ENCODE measurements at places on chromosomes 6 and 20.

- no peak for DNase-seq
These were observed 82.7 kb downstream of the FARS2 start for GRCh38 chr6:5343998-5344397.

DNA sequence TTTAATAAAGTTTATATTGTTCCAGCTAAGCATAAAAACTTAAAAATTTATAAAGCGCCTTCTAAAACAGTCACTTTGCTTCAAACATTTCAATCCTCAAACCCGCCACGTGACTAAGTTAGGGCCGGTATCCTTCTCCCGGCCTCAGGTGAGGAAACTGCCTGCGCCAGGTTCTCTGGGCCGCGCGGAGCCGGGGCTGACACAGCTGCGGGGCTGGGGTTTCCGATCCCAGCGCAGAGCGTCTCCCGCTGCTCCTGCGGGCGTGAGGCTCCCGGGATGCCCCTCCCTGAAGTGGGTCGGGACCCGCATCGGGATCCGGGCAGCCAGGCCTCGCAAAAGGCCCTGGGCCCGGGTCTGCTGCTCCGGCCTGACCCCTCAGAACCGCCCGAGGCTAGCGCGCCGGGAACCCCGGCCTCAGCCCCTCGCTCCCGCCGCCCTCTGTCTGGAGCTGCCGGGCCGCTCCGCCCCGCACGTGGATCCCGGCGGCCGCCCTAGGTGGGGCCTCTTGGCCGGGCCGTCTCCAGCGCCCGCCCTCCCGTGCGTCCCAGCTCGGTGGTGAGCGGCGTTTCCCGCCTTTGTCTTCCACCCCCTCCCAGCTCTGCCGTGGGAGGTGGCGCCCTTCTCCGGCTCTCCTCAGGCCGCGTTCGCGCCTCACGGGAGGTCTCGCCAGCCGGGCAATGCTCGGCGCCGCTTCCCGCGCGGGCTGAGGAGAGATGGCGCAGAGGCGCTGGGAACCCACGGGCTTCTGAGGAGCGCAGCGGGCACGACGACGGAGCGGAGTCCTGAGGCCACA lies 267.9 kb downstream of the DLL1 start:
- no peak for DNase-seq

- no peak for DNase-seq
These were observed 262.7 kb upstream of the BMP2 start for GRCh38 chr20:6504826-6505225.

DNA sequence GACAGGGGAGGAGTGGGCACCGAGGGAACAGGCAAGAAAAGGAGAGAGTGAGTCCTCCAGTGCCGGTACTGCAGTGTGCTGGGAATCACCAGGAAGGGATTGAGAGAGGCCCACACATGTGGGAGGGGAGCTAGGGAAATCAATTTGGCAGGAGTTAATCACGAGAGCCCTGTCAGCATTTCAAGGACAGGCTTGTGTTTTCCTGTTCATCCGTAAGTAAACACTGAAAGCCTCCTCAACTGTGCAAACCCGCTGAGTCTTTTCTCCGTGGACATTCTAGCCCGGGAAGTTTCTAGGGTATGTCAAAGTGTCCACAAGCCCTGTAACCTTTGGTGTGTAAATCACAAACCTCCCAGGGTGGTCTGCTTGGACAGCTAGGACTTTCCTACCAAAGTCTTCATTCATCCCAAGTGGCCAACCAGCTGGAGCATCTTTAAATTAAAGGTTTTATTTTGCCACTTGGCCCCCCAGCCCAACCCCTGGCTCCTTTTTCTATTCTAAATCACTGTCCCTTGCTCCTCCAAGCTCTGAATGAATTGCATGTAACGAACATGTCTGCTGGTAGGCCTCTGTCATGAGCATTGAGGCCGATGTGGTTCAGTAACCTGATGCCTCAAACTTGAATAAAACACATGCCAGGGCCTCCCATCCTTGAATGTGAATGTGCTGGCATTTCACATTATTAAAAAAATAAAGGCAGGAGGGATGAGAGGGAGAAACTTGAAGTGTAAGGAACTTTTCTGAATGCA lies 149.1 kb downstream of the ZNF217 start:
- DNase-seq, result no peak

DNA sequence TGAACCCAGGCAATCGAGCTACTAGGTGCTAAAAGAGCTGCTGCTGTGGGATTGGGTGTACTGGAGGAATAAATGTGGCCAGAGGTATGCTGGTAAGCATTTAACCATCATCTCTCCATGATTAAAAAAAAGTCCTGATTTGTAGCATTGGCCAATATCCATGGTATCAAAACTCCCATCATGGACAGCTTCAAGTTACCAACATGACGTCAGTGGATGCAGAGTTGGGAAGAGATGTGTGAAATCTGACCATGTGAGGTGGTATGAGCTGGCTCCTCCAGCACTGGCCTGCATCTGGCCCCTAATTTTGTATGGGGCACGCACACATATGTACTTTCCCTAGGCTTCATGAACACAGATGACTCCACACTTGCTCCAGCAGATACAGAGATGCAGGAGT lies 11.7 kb downstream of the BPIFB4 start:
- DNase-seq, result no peak

GRCh38 chr6:56357616-56358373 lies 110.4 kb upstream of the COL21A1 start:
- DNase-seq, result no peak

DNA sequence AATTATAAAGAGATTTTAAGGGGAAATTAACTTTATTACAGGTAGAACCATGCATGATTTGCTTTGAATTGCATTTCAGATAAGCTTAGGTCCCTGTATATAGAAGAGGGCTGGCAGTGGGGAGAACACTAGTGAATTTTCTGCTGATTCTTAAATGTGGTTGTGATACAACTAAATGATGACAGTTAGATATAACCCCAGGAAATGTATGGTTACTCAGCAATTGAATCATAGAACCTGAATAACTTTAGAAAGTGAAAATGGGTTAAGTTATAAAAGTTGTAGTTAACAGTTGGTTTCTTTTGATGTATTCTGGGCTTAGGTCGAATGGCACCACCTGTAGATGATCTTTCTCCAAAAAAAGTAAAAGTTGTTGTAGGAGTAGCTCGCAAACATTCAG lies 70.1 kb downstream of the PHF3 start:
- DNase-seq, result no peak

- DNase-seq, result no peak
These were observed 251.5 kb downstream of the HIVEP2 start for GRCh38 chr6:142693441-142693840.

GRCh38 chr6:63868351-63868750 lies 232.7 kb downstream of the PHF3 start:
- no peak for DNase-seq

GRCh38 chr20:9141070-9141469 lies 72.2 kb downstream of the PLCB4 start:
- no peak for DNase-seq

- no peak for DNase-seq
These were observed 360.4 kb downstream of the ZFAND3 start for GRCh38 chr6:38179794-38180430.

DNA sequence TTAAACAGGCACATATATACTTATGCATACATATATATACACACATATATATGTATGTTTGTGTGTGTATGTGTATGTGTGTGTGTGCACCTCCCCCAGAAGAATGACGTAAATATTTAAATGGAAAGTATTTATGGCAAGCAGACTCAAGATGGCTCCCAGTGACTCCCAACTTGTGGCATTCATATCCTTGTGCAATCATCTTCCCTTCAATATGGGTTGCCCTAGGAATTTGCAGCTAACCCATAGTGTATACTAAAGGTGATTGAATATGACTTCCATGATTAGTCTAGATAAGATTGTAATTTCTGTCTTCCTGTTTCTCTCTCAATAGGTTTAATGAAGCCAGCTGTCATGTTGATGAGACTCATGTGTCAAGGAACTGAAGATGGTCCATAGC lies 127.6 kb downstream of the TRDN start:
- no peak for DNase-seq

DNA sequence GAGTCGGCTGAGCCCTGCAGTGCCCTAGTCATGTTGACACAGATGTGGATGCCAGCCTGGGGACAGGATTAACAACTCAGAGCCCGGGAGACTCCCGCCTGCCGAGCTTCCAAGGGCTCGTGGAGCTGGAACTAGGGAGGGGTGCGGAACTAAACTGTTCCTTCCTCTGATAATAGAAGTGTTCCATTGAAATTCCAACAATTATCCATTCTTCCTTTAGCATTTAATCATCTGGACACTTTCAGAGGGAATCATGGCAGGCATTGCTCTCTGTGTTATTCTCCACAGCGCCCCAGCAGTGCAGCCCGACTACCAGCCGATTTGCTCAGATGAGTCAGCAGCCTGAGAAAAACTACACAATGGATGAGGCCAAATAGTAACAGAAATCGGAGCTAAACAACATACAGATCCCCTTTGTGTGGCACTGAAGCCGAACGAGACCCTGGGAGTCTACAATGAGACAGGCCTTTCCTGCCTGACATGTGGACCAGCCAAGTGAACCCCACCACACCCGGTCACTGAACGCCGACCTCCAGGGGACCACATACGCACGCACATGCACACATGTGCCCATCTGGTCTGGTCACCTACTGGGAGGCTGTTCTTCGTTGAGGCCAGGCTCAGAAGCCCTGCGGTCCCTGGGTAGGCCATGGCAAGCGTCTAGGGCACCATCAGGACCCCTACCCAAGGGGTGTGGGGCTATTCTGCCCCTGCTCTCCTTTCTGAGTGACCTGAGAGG lies 238.4 kb upstream of the AFDN start:
- DNase-seq, result no peak

- no peak for DNase-seq
These were observed 46.5 kb upstream of the FRMD1 start for GRCh38 chr6:168125429-168126001.

- DNase-seq, result no peak
These were observed 8.7 kb downstream of the BFSP1 start for GRCh38 chr20:17522528-17522927.

DNA sequence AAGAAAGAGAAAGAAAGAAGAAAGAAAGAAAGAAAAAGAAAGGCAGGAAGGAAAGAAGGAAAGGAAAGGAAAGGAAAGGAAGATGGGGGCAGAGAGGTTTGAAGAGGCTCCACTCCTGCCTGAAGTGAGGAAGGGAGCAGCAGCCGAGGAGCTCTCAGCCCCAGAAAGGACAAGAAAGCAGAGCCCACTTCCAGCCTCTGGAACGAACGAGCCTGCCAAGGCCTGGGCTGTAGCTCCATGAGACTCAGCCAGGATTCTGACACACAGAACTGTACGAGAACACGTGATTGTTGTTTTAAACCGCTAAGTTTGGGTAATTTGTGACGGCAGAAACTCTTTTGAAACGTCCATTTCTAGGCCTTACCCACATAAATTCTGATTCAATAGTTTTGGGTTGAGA lies 69.5 kb downstream of the TTLL2 start:
- no peak for DNase-seq

DNA sequence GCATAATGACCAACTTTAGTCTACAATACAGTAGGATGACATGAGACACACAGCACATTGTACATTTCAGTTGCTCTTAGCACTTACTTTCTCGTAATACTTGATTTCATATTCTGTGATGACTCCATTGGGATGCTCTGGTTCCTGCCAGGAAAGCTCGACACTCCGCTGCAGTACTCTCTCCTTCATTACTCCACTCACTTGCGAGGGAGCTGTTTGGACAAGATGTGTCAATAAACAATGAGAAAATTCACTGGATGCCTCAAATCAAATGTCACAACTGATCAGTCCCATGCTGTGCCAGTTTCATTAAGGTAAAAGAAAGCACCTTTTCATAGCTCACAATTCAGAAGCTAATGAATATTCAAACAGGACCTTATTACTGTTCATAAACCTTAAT lies 147.1 kb downstream of the EPHA7 start:
- DNase-seq, result no peak

DNA sequence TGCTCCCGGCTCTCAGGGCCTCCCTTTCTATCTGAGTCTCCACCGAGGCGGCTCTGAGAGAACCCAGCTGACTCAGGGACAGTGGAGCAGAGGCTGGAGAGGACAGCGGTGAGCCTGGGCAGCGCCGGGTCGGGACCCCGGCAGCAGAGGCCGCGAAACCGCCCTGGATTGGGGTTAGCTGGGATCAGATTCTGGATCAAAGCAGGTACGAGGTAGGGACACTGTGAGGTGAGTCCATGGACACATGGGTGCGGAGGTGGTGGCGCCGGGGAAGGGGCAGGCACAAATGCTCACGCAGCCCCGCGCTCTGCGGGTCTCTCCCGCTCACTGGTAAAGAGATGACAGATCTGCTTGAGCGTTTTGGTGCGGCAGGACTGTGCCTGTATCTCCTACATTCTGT lies 146.4 kb upstream of the GGTLC1 start:
- no peak for DNase-seq

- DNase-seq, result no peak
These were observed 355.5 kb downstream of the PRKN start for GRCh38 chr6:162372106-162372505.

DNA sequence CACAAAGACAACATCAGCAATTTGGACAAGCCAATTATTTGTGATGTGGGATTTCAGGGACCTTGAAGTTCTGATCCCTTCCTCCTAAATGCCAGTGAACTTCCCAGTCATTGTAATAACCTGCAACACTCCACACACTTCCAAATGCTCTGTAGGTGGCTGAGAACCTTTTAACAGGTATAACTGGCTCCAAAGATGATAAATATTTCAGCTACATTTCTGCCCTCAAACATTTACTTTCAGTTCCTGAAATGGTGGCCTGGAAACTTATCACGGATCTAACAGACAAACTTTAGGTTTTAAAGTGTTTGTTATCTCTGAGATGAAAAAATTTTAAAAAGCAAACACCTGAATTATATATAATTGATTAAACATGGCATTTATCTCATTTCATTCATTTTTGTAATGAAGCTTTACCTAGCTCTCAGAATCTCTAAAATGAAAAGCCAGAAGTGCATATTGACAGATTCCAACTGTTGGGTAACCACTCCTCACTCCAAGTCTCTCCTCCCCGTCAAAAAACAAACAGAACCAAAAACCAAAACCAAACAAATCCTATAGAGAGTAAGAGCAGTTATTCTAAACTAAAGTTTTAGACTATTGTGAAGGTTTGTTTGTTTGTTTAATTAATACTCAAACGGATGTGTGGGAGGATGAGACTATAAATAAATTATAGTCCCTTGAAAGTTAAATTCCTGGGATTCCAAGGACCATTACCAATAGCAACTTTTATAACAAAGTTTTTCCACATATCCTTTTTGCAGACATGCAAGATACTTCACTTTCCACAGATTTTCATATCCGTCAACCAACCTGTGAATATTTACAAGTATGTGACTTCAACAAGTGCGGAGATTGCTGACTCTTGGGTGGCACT lies 12.4 kb upstream of the KIAA0408 start:
- no peak for DNase-seq

DNA sequence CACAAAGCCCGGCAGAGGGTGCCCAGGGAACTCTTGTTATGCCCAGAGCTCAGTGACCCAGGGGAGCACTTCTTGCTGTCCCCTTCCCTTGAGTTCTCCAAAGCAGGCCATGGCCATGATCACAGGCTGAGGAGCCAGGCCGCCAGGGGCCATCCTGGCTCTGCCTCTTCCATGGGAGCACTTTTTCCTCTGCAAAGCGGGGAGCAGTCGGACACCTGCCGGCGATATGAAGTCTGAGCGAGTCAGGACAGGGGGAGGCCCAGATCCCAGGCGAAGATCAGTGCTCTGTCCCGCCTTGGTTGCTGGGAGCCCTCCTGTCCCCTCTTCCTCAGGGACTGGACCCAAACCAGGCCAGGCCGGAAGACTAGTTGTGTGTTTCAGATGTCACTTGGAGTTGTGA lies 67.9 kb downstream of the TCP11 start:
- DNase-seq, result no peak

GRCh38 chr20:63547725-63548480 lies at the start of gene SRMS:
Gene SRMS, minus strand, starts transcription at chr20:63547749. Its CDS starts 286 bp downstream, at chr20:63547463.
- DNase-seq, result no peak

GRCh38 chr6:138540468-138540867 lies 41.2 kb upstream of the NHSL1 start:
- no peak for DNase-seq

Data from stimulated activated CD4-positive, alpha-beta T cell treated with anti-CD3 and anti-CD28 coated beads, Interleukin-12 subunit alpha, Interleukin-12 subunit beta, amount 100 ng/mL, for 48 hours (primary cell).